ENCODE measurements at places on chromosomes 16 and 17.
A peak's percentile ranks its signal among the peaks of the same experiment; 100 is the strongest.

DNA sequence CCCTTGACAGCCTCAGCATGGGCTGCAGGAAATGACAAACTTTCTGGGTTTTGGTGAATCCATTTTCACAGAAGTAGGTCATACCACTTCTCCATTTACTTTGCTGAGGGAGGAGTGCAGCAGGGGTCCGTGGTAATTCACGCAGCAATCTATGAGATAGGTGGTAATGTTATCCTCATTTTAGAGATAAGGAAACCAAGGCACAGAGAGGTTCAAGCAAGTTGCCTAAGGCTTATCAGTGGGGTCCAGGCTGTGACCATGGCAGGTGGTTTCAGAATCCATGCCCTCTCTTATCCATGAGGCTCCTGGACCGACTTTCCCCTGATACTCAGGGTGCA is 12.6 kb downstream of the TBX4 start:
- no peak for DNase-seq

GRCh38 chr17:5254903-5255521 is 20.4 kb upstream of the SCIMP start:
- DNase-seq, result no peak

- DNase-seq, result no peak
Measured at GRCh38 chr17:76473541-76473985, 6.2 kb downstream of the AANAT start.

GRCh38 chr16:30377050-30377811 is 2.6 kb downstream of the MYL11 start:
- no peak for DNase-seq

GRCh38 chr16:84593825-84594724 is 23.8 kb downstream of the COTL1 start:
- DNase-seq, result no peak

DNA sequence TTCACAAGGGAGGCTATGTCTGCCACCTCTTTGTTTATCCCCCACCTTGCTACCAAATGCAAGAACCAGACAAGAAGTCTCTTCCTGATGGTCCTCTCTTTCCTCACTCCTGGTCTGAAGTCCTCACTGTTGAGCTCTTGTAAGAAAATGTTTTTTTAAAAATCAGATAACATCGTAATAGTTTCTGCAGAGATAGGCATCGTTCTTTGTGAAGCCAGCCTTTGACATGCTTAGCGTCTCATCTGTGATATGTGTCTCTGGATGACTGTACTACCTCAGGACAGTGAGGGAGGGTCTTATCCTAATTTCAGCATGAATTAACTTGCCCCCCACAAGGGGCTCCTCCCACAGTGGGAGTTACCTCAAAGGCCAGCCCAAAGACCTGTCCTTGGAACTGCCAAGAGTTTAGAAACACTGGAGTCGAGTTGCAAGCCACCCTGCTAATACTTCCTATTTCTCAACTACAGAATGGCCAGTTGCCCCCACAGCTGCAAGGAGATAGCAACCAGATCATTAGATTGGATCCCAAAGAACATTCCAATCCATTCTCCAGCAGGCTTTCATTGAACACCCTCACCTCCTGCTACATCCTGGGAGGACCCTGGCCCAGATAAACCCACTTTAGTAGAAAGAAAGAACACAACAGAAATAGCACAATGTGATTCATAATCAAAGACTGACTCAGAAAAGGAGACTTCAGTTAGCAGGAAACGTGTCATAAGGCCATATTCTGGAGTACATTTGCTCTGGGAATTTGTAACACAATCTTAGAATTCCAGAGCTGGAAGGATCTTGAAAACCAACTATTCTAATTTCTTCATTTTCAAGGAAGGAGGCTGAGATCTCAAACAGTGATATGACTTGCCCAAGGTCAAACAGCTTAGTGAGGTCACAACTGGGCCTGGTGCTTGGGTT is 151.0 kb downstream of the IRX3 start:
- DNase-seq, result no peak

DNA sequence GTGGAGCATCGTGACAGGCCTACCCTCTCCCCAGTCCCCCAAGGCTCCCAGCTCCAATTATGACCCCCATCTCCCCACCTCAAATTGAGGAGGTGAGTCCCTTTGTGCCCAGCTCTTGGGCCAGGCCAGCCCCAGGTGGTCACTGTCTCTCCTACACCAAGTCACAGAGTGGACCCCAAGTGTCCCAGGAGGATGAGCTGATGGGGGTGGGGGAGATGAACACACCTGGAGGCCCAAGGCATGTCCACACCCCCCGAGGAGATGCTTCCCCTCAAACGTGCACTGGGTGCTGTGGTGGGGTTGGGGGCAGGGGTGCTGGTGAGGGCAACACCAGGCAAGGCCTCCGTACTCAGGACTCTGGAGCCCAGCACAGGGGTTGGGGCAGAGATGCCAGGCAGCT is 73.2 kb downstream of the RBFOX3 start:
- no peak for DNase-seq

GRCh38 chr16:7324321-7324720 is 8.3 kb upstream of the RBFOX1 start:
- DNase-seq, result no peak

DNA sequence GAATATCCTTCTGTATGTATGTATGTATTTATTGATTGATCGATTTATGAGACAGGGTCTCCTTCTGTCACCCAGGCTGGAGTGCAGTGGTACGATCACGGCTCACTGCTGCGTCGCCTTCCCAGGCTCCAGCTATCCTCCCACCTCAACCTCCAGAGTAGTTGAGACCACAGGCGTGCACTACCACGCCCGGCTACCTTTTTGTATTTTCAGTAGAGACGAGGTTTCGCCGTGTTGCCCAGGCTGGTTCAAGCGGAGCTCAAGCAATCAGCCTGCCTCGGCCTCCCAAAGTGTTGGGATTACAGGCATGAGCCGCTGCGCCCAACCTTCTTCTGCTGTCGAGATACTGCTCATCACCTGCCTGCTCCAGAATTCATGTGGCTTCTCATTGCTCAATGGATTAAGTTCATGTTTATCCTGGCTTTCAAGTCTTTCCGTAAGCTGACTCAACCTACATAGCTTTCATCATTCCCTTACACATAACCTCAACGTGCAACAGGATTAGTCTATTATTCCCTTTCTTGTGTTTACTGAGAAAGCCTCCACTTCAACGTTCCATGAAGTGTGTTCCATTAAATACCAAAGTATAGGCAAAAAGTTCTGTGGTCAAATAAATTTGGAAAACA is 13.6 kb downstream of the TAC4 start:
- no peak for DNase-seq

DNA sequence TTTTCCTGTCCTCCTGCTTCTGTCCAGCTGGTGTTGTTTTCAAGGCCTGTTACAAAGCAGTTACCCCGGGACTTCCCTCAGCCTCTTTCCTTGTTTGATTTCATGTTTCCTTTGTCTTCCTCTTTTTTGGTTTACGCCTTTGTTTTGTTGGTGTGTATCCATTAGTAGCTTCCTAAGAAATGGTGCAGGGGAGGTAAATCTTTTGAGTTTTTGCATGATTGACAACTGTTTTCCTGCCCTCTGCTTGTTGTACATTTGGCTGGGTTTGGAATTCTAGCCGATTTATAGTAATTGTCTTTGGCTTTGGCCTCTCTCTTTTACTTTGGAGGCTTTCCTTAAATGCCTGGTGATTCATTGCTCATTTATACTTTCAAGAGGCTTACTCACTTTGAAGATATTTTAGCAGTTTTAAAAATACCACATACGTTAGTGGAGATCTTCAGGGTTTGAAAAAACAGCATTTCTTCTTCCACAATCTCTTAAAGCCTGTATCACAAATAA is 32.8 kb downstream of the DNAH2 start:
- no peak for DNase-seq

GRCh38 chr16:78584991-78585390 is 485.5 kb downstream of the WWOX start:
- no peak for DNase-seq

GRCh38 chr17:61149106-61149825 is 250.4 kb upstream of the TBX2 start:
- no peak for DNase-seq

DNA sequence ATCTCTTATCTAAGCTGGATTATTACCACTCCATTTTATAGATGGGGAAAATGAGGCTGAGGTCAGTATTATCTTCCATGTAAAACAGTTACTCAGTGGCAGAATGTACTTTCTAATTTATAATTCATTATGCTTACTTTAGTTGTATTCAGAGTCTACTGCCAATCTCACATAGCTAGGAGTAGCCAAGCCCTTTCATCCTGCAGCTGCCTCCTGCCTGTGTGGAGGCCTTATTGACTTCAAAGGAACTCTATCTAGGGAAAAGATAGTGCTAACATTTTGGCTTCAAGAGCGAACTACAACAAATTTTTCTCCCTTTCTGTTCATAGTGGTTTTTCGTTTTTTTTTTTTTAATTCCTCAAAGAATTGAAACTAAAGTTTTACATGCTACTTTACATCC is 12.9 kb downstream of the RPGRIP1L start:
- no peak for DNase-seq

GRCh38 chr17:56812901-56813388 is 20.8 kb downstream of the C17orf67 start:
- DNase-seq, result peak; percentile 91

- DNase-seq, result no peak
Measured at GRCh38 chr16:178668-179015, 1.6 kb upstream of the HBQ1 start.

GRCh38 chr16:80390871-80391489 is 149.8 kb upstream of the DYNLRB2 start:
- no peak for DNase-seq

GRCh38 chr16:68492151-68492542 is 43.8 kb upstream of the SMPD3 start:
- no peak for DNase-seq

- no peak for DNase-seq
Measured at GRCh38 chr16:7420079-7420478, 87.4 kb downstream of the RBFOX1 start.

GRCh38 chr16:50253514-50253910 is 12.8 kb upstream of the ADCY7 start:
- DNase-seq, result no peak

DNA sequence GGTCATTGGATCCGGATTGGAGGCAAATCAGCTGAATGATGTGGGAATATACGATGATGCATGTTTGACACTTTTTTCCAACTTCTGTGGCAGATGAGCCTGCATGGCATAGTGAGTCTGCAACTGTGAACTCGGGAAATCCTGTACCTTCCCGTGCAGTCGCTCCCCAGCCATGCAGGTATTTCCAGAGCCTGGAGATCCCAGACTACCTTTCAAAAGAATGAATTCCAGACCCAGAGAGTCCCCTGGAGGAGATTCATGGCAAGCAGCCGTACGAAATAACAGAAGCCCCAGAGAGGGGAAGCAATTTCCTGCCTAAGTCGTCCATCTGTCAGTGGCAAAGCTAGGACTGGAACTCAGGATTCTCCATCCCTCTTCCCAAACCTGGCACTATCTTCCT is 75.7 kb upstream of the FAM20A start:
- no peak for DNase-seq
